ENCODE measurements at places on chromosomes 16 and 17. TPM values are rescaled to one million over a fixed set of nuclear protein-coding genes. Genes with fewer than 3 reads are reported as not detected.

The FBXW10 gene
- not detected for total RNA-seq

The KCNJ16 gene
- total RNA-seq = not detected

The TPSG1 gene
- not detected for total RNA-seq

The KLHL36 gene
- 83.8 TPM for total RNA-seq

The COX4I1 gene
- 304 TPM for total RNA-seq

The TEKT1 gene
- not detected for total RNA-seq

The KCNH6 gene
- 0.06 TPM for total RNA-seq

The SMIM22 gene
- total RNA-seq = not detected

The RNF227 gene
- 3.0 TPM for total RNA-seq

The CFAP119 gene
- 0.65 TPM for total RNA-seq

The TMC8 gene
- 0.16 TPM for total RNA-seq

The KRT32 gene
- not detected for total RNA-seq

The ANKFN1 gene
- total RNA-seq = not detected

The ZG16B gene
- total RNA-seq = 0.65 TPM

The ZFP3 gene
- 0.97 TPM for total RNA-seq

The ZNF267 gene
- 22.0 TPM for total RNA-seq

The SECTM1 gene
- 2.2 TPM for total RNA-seq

The SLC12A3 gene
- total RNA-seq = not detected

The TMIGD1 gene
- not detected for total RNA-seq

The ADCY9 gene
- 22.3 TPM for total RNA-seq

The FAM20A gene
- total RNA-seq = not detected

The DHX8 gene
- 39.2 TPM for total RNA-seq

The DOC2A gene
- total RNA-seq = 0.63 TPM

The CA4 gene
- 1.0 TPM for total RNA-seq
